Fibroblast of skin of right biceps (primary cell): ENCODE measurements at places on chromosomes 4 and X.

- no peak for DNase-seq
These were observed 44.5 kb downstream of the SEPTIN11 start for GRCh38 chr4:76993787-76994641.

- DNase-seq = no peak
These were observed 339.6 kb upstream of the PCDH10 start for GRCh38 chr4:132809298-132810032.

- DNase-seq = no peak
These were observed 161.6 kb upstream of the HCCS start for GRCh38 chrX:10949541-10949940.

DNA sequence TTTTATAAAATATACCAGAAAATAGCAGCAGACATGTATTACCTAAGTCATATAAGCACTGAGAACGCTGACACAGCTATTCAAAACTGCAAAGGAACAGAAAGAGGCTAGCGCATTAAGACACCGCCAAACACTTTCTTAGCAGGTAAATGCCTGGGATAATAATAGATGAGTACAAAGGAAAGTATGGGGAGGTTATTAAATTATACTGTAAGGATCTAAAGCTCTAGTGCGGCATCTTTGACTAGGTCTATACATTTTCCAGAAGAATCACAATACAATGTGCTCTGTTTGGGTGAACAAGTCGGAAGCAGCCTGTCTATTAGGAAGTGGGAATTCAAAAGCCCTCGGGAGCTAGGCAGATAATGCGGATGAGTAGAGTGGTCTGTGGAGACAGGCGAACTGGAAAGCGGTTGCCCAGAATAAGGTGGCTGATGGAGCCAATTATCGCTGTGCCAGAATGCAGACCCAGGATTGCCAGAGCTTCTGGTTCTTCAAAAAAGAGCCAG, 443.6 kb upstream of the TENM3 start:
- DNase-seq = no peak
